ENCODE measurements at places on chromosomes 12 and 14. TPM values are rescaled to one million over a fixed set of nuclear protein-coding genes. Genes with fewer than 3 reads are reported as not detected.

DNA sequence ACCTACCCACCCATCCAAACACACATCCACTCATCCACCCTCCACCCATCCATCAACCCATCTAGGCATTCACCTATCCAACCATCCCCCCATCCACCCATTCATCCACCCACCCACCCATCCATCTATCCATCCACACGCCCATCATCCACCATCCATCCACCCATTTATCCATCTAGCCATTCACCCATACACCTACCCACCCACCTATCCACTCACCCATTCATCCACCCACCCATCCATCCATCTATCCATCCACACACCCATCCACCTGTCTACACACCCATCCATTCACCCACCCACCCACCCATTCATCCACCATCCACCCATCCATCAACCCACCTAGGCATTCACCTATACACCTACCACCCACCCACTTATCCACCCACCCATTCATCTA is 72.6 kb upstream of the GALNT9 start:
- no peak for DNase-seq

The PPHLN1 gene
- total RNA-seq, result 41.7 TPM

DNA sequence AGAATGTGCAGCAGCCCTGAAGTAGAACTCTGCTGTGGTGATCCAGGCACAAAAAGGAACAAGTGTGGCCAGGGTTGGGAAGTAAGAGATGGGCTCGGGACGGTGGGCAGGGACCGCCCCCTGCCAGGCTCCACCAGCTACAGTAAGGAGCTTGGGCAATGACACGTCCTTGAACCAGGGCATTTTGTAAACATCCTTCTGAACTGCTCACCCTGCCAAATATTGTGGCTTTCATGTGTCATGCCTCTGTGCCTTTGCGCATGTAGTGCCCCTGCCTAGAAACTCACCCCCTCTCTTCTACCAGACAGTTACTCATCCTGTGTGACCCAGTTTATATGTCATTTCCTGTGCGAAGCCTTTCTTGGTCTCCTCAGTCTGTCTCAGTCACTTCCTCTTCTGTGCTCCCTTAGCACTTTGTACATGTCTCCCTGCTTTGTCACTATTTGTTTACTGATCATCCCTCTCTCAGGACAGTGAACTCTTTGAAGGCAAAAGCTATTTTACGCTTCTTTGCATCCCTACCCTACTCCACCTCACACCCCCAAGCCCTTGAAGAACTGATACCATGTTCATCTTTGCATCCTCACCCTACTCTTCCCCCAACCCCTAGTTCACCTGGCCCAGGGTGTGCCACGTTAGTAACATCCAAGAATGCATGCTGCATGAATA is 108.9 kb upstream of the PLEKHG7 start:
- peak; percentile 8 for DNase-seq

DNA sequence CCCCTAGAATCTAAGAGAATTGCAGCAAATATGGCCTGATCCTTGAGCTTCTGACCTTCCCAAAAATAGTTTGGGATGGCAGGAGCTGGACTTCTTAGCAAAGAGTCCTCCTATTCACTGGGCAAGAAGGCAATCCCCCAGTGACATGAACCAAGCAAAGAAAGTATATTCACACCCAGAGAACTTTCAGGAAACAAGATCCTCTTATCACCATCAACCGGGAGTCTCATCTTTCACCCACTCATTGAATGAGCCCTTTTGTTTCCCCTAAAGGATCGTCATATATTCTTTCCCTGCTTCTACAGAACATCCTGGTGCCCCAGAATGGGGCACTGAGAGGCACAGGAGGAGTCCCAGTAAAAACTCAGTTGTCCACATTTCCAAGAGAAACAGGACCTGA is 19.7 kb downstream of the SPTB start:
- no peak for DNase-seq

- peak; percentile 36 for DNase-seq
Observed at GRCh38 chr12:108332791-108333382, 6.2 kb downstream of the CMKLR1 start.

GRCh38 chr14:32560209-32560857 is 231.2 kb downstream of the AKAP6 start:
- DNase-seq, result no peak

DNA sequence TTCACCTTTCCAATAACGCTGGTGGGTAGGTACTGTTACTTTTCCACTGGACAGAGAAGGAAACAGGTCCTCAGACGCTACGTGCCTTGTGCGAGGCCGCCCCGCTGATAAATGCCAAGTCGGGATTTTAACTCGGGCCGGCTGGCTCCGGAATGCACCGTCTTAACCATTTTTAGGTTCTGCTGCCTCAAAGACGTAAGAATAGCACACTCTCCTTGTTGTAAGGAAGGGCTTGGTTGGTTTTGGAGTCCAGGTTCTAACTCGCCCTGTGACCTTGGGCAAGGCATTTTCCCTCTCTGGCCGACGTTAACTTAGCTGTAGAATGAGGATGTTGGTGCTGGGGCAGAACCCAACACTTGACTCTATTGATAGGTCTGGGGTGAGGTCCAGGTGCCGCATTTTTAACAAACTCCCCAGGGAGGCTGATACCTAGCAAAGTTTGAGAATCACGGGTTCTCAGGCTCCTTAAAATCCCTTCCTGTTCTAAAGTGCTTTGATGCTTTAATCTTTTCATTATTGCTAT is 814 bp downstream of the ANKRD13A start:
- DNase-seq, result no peak

GRCh38 chr14:31920989-31921650 is 156.0 kb upstream of the ARHGAP5 start:
- no peak for DNase-seq

DNA sequence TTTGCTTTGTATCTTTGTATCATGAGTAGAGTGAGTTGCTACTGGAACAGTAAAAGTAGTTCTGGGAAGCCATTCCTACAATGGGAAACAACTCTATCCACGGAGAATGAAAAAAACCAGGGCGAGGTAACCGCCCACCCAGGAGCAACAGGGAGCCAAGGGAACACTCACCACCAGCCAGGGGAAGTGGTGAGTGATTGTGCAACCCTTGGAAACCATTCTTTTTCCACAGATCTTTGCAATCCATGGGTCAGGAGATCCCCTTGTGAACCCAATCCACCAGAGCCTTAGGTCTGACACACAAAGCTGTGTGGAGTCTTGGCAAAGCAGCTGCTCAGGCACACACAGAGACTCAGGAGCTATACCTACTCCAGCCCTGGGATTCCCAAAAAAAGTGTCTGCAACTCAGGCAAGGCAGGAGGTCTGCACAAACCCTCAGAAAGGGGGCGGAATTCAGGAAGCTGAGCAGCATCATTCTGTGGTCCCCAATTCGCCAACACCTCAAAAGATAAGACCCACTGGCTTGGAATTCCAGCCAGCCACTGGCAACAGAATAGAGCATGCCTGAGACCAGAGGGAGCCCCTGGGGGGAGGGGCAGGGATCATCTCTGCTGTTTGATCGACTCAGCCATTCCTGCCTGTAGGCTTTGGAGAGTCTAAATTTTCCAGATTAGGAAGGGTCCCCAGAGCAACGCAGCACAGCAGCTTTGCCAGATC is 52.1 kb upstream of the PPFIA2 start:
- no peak for DNase-seq

The CIROP gene
- total RNA-seq, result not detected

The TDRD9 gene
- total RNA-seq, result not detected

DNA sequence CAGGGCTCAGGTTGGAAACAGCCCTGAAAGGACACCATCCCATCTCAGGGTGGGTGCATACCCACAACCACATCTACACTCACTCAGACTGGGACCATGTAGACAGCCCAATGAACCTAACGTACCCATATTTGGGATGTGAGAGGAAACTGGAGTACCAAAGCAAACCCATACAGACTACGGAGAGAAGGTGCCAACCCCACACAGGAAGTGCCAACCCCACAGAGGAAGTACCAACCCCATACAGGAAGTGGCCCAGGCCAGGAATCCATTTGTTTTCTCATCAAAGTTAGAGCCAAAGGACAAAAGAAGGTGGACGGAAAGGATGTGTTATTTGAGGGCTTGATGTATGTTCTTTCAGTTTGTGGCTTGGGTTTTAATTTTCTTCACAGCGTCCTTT is 19.5 kb upstream of the SPIC start:
- DNase-seq, result no peak

DNA sequence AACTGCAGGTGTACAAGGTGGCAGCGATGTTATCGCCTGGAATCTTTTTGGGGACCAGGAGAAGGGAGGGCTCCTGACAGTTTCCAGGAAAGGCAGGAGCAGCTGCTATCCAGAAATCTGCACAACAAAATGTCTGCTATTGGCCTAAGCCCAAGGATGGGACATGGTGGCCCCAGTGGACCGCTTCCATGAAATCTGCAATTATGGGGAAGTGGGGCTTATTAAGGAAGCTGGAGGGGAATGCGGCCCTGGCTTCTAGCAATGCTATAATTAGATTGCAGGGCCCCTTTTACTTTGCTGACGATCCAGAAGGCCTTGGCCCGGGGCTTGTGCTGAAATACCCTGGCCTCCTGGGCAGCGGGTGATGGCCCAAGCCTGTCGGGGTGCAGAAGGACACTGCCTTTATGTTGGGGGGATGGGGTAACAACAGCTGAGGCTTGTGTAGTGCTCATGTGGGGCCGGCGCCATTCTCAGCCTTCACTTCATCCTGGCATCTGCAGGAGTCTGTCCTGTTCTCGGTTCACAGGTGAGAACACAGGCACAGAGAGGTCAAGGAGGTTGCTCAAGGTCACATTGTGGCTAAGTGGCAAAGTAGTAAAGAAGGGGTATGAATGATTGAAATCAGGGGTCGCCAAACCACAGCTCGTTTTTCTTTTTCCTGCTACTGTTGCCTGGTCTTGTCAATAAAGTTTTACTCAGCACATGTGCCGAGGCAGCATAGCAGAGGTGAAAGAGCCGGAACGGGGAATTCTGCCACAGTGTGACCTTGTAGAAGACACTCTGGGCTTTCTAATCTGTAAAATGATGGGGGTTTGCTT is 153.5 kb downstream of the RBM19 start:
- no peak for DNase-seq

- no peak for DNase-seq
Observed at GRCh38 chr12:1584326-1584725, 10.1 kb downstream of the FBXL14 start.

The OR4K15 gene
- not detected for total RNA-seq

DNA sequence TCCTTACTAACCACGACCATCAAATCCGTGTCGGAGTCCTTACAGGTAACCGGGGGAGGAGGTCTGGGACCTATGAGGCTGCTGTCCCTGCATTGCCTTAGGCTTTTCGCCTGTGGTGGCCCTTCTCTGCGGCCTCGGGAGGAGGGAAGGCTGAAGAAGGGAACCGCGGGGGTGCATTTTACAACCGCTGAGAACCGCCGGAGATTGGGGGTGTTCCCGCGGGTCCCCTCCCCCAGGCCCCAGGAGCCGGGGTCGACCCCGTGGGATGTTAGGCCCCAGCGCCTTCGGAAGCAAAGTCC is 549 bp downstream of the GPHN start:
- DNase-seq, result no peak

DNA sequence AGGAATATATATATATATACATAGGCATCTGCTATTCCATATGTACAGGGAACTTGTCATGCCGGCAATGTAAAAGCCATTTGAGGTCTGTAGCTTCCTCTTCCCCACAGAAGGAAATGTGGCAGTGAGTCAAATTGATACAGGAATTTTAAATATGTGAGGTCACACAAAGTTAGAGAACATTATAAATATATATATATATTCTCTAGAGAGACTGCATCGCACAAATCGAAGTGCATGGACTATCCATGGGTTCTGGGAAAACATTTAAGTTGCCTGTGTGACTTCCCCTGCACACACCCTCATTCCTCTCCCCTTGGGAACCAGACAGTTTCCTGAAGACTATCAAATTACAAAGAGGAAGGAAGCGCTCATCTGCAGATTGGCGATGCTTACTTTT is 100.9 kb upstream of the CCDC91 start:
- no peak for DNase-seq

The ERP29 gene
- 43.6 TPM for total RNA-seq

- DNase-seq, result no peak
Observed at GRCh38 chr14:32835924-32836323, 102.8 kb upstream of the NPAS3 start.

DNA sequence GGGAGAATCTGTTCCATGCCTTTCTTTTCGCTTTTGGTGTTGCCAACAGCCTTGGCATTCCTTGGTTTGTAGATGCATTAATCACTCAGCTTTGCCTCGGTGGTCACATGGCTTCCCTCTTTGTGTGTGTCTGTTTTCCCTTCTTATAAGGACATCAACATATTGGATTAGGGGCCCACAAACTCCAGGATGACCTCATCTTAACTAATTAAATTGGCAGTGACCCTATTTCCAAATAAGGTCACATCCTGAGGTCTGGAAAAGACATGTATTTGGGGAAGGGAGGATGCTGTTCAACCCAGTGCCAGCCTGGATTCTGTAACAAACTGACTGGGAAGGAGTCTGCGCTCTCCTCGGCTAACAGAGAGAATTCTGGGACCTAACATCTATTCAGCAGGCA is 365.7 kb upstream of the FKBP4 start:
- peak; percentile 46 for DNase-seq

- DNase-seq, result no peak
Observed at GRCh38 chr14:98093111-98093510, 1178.9 kb downstream of the BCL11B start.

The EML1 gene
- total RNA-seq, result 55.1 TPM

- DNase-seq, result no peak
Observed at GRCh38 chr12:53867216-53868012, 71.2 kb upstream of the HOXC13 start.

The NXPH4 gene
- not detected for total RNA-seq

GRCh38 chr14:56487761-56488160 is 91.8 kb upstream of the TMEM260 start:
- DNase-seq, result no peak

- DNase-seq, result no peak
Observed at GRCh38 chr14:91405241-91405721, 12.3 kb downstream of the CCDC88C start.

DNA sequence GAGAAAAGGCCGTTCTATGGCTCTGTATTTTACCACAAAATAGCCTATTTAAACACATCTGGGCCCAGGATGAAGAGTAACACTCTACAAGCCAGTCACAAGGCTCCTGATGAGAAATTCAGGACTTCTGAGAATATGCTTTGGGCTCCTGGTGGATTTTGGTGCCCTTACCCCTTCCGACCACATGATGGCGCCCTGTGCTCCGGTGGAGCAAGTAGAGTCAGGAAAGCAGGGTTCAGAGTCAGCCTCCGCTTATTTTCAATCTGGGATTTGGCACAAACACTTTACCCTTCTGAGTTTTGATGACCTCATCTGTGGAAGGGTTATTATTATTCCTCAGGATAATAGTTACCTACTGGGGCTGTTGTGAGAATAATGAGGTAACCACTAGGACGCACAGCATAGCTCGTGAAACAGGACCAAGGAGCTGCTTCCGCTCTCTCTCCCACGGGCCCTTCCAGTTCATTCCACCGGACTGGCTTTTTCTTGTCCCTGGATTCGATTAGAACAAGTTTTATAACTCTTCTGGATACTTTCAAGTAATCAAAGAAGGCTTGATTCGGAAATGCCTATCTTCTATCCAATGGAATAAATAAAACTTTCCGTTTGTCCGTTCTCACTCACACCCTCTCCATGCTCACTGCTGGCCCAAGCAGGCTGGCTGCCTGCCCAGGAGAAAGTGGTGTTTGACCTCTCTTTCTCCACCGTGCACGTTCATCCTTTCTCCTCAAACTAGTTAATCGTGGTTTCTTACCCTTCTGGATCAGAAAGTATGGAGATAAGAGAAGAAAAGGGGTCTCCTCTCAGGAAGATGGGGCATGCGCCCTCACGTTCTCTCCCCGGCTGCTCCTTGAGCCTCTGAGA is 104.6 kb downstream of the GALC start:
- no peak for DNase-seq
